Stimulated activated CD8-positive, alpha-beta memory T cell treated with anti-CD3 and anti-CD28 coated beads, Interleukin-7, amount 100 ng/mL, for 1 hour (primary cell): ENCODE measurements at places on chromosomes 6 and 20.

GRCh38 chr6:142760152-142760551, 184.8 kb downstream of the HIVEP2 start:
- DNase-seq: no peak

GRCh38 chr6:16108921-16109658, 19.8 kb upstream of the MYLIP start:
- DNase-seq: no peak

GRCh38 chr20:4320291-4320690, 304.9 kb upstream of the RNF24 start:
- no peak for DNase-seq

- DNase-seq: no peak
Measured at GRCh38 chr20:19958219-19958618, 58.9 kb upstream of the NAA20 start.

DNA sequence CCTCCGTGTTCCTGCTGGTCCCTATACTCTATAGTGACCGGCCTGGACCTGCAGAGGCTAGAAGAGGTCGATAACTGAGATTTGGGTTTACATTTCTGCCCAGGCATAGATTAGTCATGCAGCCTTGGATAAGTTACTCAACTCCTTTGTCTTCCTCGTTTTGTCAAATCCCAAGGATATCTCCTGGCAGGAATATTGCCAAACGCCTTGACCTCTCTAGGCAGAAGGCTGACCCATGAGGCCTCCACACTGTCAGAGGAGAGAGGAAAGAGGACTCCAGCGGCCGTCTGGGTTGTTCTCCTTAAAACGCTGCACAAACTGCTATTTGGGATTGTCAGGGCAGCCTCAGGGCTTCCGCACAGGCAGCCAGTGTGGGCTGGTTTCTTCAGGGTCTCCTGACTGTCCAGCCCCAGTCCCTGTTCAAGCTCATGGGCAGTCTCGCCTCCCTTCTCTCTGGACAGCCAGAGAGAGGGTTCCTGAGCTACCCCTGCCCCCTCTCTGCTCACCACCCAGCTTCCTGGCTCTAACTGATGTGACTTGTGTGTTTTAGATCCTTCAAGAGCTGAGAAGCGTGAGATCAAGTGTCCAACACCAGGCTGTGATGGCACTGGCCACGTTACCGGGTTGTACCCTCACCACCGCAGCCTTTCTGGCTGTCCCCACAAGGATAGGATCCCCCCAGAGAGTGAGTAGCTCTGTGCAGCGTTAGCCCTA, 44.7 kb upstream of the PCMTD2 start:
- no peak for DNase-seq

DNA sequence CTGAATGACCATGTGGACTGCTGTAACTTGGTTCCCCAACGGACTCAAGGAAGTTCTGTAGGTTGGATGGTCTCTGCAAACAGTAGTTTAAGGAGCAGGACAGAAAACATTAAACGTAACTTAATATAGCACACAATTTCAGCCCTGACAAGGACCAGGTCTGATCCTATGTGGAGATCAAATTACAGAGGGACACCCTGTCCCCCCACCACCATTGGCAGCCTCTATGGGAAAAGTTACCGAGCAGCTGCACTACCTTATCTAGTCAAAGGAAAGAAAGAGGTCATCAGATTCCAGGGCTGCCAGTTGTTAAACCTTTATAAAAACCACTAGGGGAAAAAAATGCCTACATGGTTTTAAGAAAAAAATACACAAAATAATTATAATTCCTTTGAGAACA, 191.5 kb upstream of the RSPO3 start:
- DNase-seq: no peak
